Stimulated activated CD8-positive, alpha-beta memory T cell treated with anti-CD3 and anti-CD28 coated beads, Interleukin-4, amount 100 ng/mL, for 1 hour (primary cell): ENCODE measurements at places on chromosomes 7 and 10.

- DNase-seq, result no peak
Observed at GRCh38 chr7:47470567-47471357, 111.1 kb downstream of the TNS3 start.

DNA sequence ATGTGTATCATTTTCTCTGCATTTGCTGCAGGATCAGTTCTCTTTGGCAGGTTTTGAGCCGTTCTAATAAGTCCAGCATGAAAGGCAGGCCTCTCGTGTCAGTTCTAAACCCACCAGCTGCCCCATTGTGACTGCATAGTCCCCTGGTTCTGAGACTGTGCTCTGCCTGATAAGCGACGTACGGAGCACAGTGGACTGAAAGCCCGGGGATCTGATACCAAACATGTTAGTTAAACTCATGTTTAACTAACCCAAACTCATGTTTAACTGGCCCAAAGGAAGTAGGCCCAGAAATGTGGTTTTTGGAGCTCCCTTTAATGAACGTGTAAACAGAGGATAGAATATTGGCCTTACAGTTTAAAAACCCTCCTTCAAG is 98.0 kb upstream of the PDCD4 start:
- no peak for DNase-seq

GRCh38 chr10:50885097-50885859 is at the start of gene A1CF:
Gene A1CF, minus strand, starts transcription at chr10:50885627. Its CDS starts 25,687 bp downstream, at chr10:50859940.
- DNase-seq, result no peak

DNA sequence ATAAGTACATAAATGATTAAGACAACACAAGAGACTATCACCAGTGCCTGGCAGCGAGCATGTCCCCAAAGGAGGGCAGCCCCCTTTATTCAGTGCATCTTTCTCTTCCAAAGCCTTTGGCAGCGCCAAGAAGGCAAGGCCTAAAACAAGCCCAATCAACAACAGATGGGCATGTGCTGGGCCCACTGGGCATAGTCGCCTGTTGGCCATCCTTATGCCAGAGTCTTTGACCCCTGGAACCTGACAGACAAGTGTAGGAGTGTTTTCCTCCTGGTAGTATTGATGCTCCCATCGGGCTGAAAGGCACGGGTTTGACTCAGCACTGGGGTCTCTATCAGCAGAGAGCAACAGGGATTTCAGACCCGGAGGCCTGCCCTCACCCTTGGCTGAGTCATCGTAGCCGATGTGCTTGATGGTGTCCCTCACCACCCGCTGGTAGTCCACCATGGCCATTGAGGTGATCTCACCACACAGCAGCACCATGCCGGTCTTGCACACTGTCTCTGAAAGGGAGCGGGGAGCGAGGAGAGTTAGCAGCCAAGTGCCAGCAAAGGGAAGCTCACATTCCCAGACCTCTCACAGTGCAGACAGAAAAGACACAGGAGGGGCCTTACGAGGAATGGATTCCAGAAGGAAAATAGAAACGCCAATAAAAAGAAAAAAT is 5.8 kb downstream of the MAT1A start:
- DNase-seq, result no peak

GRCh38 chr10:110448682-110449418 is 48.9 kb upstream of the DUSP5 start:
- DNase-seq, result no peak
